ENCODE measurements at places on chromosomes 1 and 21.
A peak's percentile ranks its signal among the peaks of the same experiment; 100 is the strongest.

DNA sequence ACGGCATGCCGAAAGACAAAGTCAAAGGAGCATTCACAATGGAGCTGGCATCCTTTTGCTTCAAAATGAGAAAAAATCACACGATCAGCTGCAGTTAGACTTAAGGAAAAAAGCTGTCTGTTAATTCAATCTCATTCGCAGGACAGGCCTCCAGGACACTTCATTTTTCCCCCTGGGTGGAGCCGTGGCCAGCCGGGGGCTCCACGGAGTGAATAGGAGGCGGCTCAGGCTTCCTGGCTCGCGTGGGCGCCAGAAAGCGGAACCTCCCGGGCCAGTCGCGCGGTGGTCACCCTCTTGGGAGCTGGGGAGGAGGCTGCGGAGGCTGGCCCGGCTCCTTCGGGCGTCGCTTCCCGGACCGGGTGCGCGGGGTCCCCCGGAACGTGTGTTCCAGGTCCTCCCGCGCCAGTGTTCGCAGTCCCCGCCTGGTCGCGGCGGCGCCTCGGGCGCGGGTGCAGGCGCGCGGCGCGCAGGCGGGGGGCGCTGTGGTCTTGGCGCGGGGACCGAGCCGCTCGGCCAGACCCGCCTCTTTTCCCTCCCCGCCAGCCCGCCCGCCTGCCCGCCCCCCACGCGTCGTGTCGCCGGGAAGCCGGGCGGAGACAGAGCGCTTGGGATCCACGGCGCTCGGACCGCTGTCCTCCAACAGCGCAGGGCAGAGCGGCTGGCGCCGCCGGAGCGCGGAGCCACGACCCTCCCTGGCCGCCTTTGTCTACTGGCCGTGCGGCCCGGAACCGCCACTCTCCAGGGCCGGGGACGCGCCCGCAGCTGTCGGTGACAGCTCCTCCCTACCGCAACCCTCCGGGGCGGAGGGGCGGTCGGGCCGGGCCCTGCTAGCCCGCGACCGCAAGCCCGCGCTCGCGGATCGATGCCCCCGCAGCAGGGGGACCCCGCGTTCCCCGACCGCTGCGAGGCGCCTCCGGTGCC lies at the start of gene RHOU:
Gene RHOU, plus strand, starts transcription at position 599 of the 921 bp plus-strand sequence. Its CDS starts 264 bp downstream, at position 863.
- peak; percentile 75 for DNase-seq

- no peak for DNase-seq
Observed at GRCh38 chr1:96995351-96995750, 273.8 kb downstream of the PTBP2 start.

DNA sequence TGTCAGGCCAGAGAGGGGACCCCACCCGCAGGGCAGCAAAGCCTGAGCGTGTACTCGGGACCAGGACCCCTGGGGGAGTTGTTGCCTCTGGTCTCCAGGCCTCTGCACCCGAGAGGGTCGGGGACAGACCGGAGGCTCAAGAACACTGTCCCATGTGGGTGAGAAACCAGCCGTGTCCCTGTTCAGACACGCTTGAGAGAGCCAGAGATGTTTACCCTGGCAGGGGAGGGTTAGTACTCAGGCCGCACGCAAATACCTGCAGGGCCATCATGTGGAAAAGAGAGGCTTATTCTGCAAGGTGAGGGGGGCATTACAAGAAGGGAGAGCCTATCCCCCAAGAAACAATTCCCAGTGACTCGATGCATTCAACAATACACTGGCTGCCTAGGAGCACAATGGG lies 74.0 kb upstream of the ARHGEF16 start:
- no peak for DNase-seq

GRCh38 chr1:208008534-208008933 lies 97.6 kb upstream of the CD34 start:
- no peak for DNase-seq

- DNase-seq, result no peak
Observed at GRCh38 chr1:167197692-167198091, 23.0 kb upstream of the POU2F1 start.

DNA sequence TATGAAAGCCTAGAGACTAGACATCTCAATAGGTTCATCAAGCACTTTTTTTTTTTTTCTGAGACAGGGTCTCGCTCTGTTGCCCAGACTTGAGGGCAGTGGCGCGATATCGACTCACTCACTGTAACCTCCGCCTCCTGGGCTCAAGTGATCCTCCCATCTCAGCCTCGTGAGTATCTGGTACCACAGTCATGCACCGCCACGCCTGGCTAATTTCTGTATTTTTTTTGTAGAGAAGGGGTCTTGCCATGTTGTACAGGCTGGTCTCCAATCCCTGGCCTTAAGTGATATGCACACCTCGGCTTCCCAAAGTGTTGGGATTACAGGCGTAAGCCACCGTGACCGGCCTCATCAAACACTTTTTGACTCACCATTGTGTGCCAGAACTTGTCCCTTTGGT lies 613 bp upstream of the GPATCH4 start:
- no peak for DNase-seq

GRCh38 chr1:228311091-228311490 lies 95.5 kb downstream of the TRIM11 start:
- DNase-seq, result no peak

GRCh38 chr1:40701684-40702083 lies 10.2 kb downstream of the NFYC start:
- no peak for DNase-seq

GRCh38 chr1:48016515-48016914 lies 19.3 kb upstream of the TRABD2B start:
- DNase-seq, result no peak

DNA sequence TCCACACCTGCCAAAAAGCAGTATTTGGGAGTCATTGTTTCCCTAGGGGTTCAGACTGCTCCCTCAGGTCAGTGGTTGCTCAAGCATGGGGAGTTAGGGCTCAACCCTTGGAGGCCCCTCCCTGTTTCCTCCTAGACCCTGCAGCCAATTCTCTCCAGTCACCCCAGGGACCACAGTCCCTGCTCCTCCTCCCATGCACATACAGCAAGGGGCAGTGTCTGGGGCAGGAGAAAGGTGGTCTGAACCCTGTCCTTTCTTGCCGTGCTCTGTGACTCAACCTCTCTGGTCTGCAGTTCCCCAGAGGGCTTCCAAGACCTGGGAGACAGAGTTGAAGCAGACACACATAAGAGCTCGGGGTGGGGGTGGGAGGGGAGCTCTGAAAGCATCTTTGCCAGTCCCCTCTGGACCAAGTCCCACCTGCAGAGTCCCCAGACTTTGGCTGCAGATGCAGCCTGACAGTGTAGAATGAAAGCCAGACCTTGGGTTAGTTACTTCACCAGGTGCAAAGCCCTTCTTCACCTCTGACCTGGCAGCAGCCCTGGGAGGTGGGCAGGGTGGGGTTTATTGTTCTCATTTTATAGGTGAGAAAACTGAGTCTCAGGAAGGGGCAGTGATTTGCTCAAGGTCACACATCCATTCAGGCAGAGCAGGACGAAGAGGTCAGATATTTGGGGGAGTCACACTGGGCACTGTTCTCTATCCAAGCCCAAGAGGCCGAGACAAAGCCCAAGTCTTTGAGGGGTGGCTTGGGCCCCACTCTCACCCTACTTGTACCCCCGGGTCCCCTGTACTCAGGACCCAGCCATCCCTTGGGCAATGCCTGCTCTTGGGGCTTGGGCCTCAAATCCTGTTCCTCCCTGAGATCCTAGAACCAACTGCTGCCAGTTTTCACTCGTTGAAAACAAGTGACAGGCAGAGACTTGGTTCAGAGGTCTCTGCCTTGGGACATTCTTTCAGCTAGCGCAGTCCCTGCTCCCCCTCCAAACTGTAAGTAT lies 748 bp downstream of the PDZK1IP1 start:
- peak; percentile 33 for DNase-seq

DNA sequence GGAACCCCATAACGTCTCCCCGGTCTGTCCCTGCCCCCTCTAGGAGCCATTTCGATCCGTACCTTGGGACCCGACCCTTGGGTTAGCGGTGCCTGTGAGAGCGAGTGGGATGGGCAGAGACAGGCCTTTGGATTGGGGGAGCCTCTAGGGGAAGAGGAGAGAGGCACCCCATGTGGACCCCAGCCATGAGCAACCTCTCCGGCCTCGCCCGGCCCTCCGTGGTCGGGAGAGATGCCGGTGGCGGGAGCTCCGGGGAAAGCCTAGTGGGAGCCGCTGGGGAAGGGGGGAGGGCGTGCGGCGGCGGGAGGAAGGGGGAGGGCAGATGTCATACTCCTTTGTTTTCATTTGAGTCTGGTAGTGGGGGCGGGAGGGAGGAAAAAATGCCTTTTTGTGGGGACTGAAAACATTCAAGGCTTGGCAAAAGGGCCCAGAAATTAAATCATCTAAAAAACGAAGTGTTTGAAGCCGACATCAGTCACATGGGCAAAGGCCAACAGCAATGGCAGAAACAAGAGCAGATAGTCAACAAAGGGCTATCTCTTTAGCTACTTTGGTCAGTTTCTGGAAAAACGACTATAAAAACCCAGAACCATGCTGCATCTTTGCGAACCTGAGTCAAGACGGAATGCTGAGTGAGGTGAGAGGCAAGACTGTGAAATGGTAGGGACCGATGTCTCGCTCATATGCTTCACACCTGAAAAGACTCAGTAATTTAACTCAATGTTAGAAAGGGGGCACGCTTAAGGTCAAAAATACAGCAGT lies 758 bp downstream of the PTBP2 start:
- DNase-seq, result peak; percentile 78

DNA sequence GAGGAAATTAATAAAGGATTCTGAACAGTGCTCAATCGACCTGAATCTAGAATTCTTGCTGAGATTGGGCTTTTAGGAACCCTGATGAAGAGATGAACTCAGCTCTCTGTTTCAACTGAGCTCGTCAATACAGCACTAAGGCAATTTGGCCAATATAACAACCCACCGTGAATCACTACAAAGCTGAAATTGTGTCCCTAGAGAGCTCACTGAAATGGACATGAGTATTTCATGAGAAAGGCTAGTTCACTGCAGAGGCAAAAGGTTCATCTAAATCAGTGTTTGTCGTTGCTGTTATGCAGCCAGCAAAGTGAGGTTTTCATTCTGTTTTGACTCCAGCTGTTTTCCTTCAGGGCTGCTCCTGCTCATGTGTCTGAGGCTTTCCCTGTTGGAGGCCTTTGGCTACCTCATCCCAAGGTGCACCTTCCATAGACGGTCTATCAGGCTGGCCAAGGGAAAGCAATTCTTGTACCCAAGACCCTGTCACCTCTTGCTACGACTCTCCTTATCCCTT lies 83.5 kb downstream of the URB2 start:
- no peak for DNase-seq

DNA sequence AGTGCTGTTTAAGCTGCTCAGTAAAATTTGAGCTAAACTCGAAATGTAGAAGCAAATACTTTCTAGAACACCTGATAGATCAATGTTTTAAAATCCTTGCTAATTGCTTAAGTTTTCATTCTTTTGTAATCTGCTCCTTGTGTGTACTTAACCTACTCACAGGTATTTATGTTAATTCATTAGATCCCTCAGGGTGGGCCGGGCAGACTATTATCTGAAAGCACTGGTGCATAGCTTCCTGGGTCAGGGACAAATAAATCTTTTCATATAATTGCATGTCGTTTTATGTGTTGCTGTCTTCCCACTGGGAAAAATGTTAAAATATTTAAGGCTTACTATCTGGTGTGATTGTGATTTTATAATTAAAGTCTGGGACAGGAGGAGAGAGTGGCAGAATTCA lies 440.5 kb downstream of the SMYD3 start:
- no peak for DNase-seq

GRCh38 chr1:12473596-12474362 lies 144.2 kb downstream of the DHRS3 start:
- DNase-seq, result no peak

DNA sequence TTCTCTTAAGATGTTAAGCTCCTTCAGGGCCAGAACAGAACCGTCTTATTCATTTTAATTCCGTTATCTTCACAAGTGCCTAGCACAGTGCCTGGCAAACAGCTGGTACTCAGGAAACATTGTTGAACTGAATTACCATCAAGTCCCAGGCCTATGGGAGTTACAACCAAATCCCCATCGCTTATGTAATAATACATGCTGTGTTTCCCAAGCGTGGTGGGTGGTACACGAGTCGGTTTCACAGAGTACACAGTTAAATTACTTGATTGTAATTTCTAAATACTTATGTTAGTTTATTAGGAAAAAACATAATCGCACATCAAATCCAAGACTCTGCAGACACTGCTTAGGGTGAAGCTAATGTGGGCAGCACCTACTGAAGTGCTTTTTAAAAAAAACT lies 1.0 kb downstream of the ANGEL2 start:
- no peak for DNase-seq

- DNase-seq, result no peak
Observed at GRCh38 chr1:218425647-218426342, 80.7 kb downstream of the TGFB2 start.

- no peak for DNase-seq
Observed at GRCh38 chr1:195071461-195071860, 1536.8 kb downstream of the KCNT2 start.

DNA sequence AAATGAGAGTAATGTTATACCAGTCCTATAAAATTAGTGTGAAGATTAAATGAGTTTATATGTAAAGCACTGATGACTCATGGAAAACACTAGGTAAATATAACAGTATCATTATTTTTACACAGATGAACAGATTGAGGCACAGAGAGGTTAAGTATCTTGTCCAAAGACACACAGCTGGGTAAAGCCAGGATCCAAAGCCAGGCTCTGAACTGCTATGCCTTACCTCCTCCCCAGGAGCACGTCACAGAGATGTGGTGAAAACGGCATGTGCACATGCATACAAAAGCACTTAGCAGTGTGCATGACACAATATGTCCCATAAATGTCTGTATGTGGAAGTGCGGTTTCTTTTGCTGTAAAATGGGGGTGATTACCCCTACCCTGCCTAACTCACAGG lies 56.9 kb downstream of the MAN1C1 start:
- no peak for DNase-seq

DNA sequence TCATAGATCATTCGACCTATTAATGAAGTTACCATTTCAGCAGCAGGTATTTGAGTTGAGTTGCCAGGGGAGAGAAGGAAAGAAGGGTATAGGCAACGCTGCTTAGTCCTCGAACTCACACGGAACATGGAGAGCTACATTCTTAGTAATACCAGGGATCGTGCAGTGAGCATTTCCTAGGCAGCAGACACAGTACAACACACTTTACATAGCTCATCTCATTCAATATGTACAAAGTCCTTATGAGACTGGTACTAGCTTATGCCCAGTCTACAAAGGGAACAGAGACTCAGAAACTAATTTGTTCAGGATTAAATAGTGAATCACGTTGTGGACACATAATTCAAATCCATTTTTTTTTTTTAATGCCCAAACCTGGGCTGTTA lies 25.6 kb downstream of the IRF2BP2 start:
- no peak for DNase-seq

- DNase-seq, result no peak
Observed at GRCh38 chr1:202049129-202049528, 38.7 kb downstream of the ELF3 start.
